ENCODE measurements at places on chromosomes 11 and 22. TPM values are rescaled to one million over a fixed set of nuclear protein-coding genes. Genes with fewer than 3 reads are reported as not detected.

The LRRC4C gene
- not detected for total RNA-seq

The UPK3A gene
- not detected for total RNA-seq

The GLYAT gene
- not detected for total RNA-seq

The MMP27 gene
- total RNA-seq: not detected

The NCR3LG1 gene
- 5.1 TPM for total RNA-seq

The CHCHD10 gene
- total RNA-seq: not detected

DNA sequence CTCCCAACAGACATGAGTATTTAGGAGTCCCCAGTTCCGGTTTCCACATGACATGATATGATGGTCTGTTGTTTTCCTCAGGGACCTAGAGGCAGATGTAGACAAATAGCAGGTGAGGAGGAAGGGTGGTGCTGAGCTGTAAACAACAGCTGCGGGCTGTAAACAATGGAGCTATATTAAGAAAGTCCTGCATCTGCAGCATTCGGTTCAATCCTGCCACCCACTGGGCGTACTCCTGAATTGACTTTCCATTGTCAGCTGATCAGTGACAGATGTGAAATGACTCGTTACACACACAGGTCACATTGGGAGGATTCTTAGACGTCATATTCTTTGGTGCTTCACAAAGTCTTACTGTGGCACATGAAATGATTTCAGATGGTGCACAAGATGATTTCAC, 26.8 kb upstream of the RAG1 start:
- H3K4me1 ChIP-seq: no peaks in the 10 kb centered on the region
- no peak overlapping the region for H3K4me3 ChIP-seq
- H3K36me3 ChIP-seq: no peaks in the 10 kb centered on the region
- no peak overlapping the region for H3K27ac ChIP-seq
- peak; percentile 68 for DNase-seq

DNA sequence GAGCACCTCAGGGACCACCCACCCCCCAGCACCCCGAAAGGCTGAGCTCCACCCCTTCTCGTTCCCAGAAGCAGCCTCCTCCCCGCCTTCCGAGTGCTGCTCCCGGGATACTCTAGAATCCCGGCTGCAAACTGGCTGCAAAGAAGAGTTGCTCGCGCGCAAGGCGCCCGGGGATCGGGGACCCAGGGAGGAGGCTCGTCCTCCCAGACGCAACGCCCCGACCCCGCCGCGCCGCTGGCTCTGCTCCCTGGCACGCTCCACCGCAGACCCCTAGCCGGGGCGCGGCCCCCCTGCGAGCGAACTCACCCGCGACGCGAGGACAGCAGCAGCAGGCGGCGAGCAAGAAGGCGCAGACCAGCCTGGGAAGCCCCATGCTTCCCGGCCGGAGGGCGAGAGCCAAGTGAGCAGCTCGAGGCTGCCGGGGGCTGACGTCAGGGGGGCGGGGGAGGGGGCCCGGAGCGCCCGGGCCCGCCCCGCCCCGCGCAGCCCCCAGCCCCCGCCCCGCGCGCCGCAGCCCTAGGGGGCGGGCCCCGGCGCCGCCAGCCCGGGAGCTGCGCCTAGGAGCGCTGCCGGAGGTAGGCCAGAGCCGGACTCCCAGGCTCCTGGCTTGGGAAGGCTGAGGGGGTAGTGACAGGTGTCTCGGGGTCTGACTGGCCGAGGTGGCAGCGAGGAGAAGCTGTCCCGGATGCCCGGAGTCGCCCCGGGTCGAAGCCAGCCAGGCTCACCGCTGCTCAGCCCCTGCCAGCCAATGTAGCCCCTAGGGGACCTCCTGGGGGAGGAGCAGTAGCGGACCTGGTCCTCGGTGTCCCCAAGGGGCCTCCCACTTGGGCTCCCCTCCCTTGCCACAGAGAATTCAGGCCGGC, at the start of gene MCAM:
MCAM (minus strand) TSS at position 402 of the 863 bp plus-strand sequence; CDS start at position 373, 29 bp downstream.
- no peaks in the 10 kb centered on the region for H3K36me3 ChIP-seq
- H3K4me3 ChIP-seq: peak within 1 kb of the TSS; percentile 72
- peaks cover 41% of the 10 kb centered on the region for H3K4me1 ChIP-seq
- no peaks in the 10 kb centered on the region for H3K27me3 ChIP-seq

GRCh38 chr11:9601037-9601875, 27.8 kb downstream of the WEE1 start:
- no peaks in the 10 kb centered on the region for H3K36me3 ChIP-seq
- peak; percentile 51 for DNase-seq
- H3K27me3 ChIP-seq: no peaks in the 10 kb centered on the region
- H3K4me3 ChIP-seq: no peak overlapping the region

- DNase-seq: no peak
- no peak overlapping the region for H3K4me3 ChIP-seq
- H3K27ac ChIP-seq: no peak overlapping the region
- no peaks in the 10 kb centered on the region for H3K27me3 ChIP-seq
- no peaks in the 10 kb centered on the region for H3K4me1 ChIP-seq
Observed at GRCh38 chr11:47896199-47896598, 48.0 kb upstream of the NUP160 start.

- peaks cover 68% of the 10 kb centered on the region for H3K27me3 ChIP-seq
- H3K4me3 ChIP-seq: no peak overlapping the region
- no peak overlapping the region for H3K27ac ChIP-seq
- no peaks in the 10 kb centered on the region for H3K36me3 ChIP-seq
- DNase-seq: no peak
Observed at GRCh38 chr11:131538322-131538721, 167.9 kb downstream of the NTM start.

DNA sequence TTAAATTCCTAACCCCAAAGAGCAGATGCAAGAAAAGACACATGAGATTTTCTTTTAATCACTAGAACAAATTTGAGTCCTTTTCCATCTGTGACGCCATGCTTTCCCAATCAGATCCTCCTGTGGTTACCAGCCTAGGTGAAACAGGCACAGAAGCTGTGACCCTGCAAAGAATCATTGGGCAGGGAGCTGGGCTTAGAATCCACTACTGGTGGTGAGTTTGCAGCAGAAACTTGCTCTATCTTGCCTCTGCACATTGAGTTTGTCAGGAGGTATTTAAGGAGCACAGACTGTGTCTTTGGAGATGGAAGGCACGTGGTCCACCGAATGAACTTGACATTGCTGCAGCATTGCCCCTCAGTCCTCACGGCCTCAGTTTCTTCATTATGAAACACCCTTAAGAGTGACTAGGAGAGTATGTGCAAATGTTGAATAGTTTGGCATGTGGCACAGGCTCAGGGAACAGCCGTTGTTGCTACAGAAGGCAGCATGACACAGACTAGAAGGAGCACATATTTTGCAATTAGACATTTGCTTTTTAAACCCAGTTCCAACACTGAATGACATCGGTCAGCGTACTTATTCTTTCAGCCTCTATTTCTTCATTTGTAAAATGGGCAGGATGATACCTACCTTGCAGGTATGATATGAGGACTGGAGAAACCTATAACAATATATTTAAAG, 127.6 kb downstream of the DBX1 start:
- H3K4me3 ChIP-seq: no peak overlapping the region
- peak; percentile 41 for DNase-seq
- H3K36me3 ChIP-seq: peaks cover 2% of the 10 kb centered on the region
- H3K27me3 ChIP-seq: no peaks in the 10 kb centered on the region
- peaks cover 28% of the 10 kb centered on the region for H3K4me1 ChIP-seq

- no peak overlapping the region for H3K27ac ChIP-seq
- DNase-seq: no peak
- no peak overlapping the region for H3K4me3 ChIP-seq
Observed at GRCh38 chr11:108101090-108101775, 20.1 kb upstream of the ACAT1 start.

DNA sequence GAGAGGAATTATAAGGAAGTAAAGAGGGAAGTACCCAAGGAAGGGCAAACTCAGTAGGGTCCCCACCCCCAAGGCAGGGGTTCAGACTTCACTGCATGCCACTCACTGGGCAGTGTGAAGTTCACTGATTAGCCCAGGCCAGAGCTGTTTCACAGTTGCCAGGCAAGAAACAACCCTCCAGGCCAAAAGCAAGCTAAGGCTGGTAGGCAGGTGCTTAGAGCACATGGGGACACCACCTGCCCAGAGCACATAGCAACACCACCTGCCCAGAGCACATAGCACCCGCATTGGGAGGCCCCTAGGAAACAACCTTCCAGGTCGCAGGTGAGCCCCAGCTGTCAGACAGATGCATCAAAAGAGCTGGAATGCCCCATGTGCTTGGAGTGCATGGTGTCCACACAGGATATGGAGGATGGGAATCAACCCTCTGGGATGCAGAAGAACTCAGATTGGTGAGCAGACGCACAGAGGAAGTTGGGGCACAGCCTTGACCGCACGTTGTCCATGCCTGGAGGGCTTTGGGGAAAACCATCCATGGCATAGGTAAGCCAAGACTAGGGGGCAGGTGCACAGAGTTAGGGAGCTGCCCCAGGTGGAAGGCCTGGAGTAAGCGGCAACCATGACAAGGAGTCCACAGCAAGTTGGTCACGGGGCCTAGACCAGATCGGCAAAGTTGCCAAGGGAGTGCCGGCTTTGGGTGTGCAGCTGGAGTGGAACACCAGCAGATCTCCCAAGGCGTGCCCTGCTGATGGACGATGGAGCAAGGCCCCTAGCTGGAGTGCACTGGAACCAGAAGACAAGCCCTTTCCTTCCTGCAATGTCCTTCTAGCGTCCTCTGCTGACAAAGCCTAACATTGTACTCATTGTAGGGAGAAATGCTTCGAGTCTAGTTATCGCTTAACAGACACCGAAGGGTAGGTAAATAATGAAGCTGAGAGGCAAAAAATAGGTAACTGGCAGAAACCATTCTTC, 7.8 kb upstream of the TMEM216 start:
- DNase-seq: peak; percentile 37
- H3K36me3 ChIP-seq: no peaks in the 10 kb centered on the region
- H3K27ac ChIP-seq: no peak overlapping the region
- no peaks in the 10 kb centered on the region for H3K27me3 ChIP-seq

GRCh38 chr22:49751966-49752597, 75.6 kb downstream of the BRD1 start:
- no peak overlapping the region for H3K4me3 ChIP-seq
- H3K27ac ChIP-seq: no peak overlapping the region

GRCh38 chr11:28529046-28529445, 420.9 kb downstream of the METTL15 start:
- H3K4me1 ChIP-seq: peaks cover 21% of the 10 kb centered on the region
- H3K36me3 ChIP-seq: no peaks in the 10 kb centered on the region
- peak; percentile 55 for DNase-seq
- no peak overlapping the region for H3K27ac ChIP-seq
- H3K4me3 ChIP-seq: peak overlapping the region; percentile 28

GRCh38 chr22:19565382-19566278, 41.4 kb upstream of the CLDN5 start:
- no peak overlapping the region for H3K4me3 ChIP-seq
- no peaks in the 10 kb centered on the region for H3K36me3 ChIP-seq
- peaks cover 8% of the 10 kb centered on the region for H3K4me1 ChIP-seq
- DNase-seq: peak; percentile 15
- H3K27ac ChIP-seq: no peak overlapping the region

- H3K27me3 ChIP-seq: no peaks in the 10 kb centered on the region
- H3K27ac ChIP-seq: no peak overlapping the region
- H3K36me3 ChIP-seq: no peaks in the 10 kb centered on the region
- H3K4me3 ChIP-seq: no peak overlapping the region
Observed at GRCh38 chr11:75896843-75897419, 81.9 kb downstream of the UVRAG start.

DNA sequence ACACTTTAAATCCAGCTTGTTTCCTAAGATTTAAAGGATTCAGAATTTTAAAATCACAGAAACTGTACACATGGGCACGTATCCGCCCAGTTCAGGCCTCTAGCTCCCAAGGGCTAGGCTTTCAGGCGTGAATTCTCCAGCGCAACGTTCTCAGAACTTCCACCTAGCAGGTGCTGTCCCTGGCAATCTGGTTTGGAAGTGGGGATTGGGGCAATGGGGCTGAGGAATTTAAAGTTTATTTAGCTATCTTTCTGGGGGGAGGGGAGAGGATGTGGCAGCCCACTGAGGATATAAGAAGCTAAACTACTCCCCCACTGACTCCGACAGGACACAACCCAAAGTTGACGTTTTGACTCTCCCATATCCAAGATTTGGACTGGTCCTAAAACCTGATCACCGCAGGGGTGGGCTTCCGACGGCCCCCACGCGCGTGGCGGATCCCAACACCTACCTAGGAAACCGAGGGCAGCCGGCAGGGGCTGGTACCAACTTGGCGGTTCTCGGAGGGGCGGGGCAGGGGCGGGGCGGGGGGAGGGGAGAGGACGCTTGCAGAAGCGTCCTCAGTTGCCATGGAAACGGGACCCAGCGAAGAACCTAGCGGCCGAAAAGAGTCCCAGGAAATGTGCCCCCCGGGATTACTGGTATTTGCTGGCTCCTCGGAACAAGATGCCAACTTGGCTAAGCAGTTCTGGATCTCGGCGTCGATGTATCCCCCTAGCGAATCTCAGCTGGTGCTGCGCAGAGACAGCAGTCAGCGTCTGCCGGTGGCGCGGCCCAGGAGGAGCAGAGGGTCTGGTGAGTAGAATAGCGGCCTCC, at the start of gene HOATZ:
HOATZ (plus strand) TSS at position 563 of the 816 bp plus-strand sequence; CDS start at position 570, 7 bp downstream.
- no peaks in the 10 kb centered on the region for H3K27me3 ChIP-seq
- H3K27ac ChIP-seq: no peak within 1 kb of the TSS
- H3K4me3 ChIP-seq: no peak within 1 kb of the TSS
- DNase-seq: no peak

DNA sequence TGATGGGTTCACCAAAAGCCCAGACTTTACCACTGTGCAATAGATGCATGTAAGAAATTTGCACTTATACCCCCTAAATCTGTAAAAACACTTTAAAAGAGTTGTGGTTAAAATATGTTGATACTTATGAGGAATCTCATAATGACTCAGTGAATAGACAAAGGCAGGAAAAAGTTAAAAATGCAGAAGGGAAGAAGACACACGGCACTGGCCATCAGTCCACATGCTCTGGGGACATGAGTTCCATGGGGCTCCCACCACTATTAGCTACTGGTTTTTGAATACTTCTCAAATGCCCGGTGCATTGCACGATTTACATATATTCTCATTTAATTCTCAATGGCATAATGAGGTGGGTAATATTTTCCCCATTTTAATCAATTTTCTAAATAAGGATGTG, 59.3 kb upstream of the BLID start:
- peak; percentile 45 for DNase-seq
- peaks cover 59% of the 10 kb centered on the region for H3K36me3 ChIP-seq
- H3K27me3 ChIP-seq: no peaks in the 10 kb centered on the region
- H3K4me3 ChIP-seq: peak overlapping the region; percentile 89
